Motor neuron (in vitro differentiated cells): ENCODE measurements at places on chromosomes 5 and 9. TPM values are rescaled to one million over a fixed set of nuclear protein-coding genes. Genes with fewer than 3 reads are reported as not detected.
A peak's percentile ranks its signal among the peaks of the same experiment; 100 is the strongest.

DNA sequence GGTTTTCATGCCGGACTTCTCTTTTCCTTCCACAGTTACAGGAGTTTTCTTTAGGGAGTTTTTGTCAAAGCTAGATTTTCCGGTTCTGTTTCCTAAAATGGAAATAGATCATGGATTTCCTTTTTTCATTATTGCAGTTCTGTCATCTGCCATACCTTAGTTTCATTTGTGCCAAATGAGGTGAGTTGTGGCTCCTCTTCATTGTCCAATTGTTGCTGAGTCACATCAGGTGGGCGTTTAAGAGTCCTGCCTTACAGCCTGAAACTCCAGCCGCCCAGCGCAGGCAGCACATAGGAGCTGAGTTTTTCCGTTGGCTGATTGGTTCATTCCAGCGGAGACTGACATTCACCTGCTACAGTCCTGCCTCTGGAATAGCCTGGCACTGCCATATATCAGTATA is 14.1 kb downstream of the SLC25A25 start:
- ATAC-seq = no peak

- peak; percentile 45 for ATAC-seq
Observed at GRCh38 chr5:73303148-73304079, 130.4 kb downstream of the TMEM174 start.

DNA sequence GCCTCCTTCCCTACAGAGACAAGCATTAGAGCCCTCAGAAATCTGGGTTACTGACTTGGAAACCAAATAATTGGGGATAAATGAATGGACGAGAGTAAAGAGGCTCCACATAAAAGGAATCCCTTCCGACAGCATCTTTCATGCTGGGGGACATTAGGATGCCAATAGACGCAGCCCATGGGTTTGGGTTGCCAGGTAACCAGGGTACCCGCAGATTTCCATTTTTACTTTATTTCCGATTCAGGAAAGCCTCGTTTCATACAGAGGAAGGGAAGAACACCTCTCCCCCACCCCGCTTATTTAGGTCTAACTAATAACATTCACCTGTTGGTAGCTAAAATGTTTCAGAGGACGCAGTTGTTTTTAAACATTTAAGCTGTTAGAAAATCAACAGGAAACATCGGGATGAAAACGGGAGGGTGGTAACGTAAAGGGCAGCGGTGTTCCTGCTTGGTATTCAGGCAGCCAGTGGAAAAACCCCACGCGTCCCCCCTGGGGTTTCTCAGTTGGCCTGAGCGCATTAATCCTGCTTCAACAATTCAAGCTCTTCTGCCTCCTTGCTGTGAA is 179.5 kb downstream of the YTHDC2 start:
- ATAC-seq = no peak

- ATAC-seq = no peak
Observed at GRCh38 chr5:179794575-179794974, 789 bp downstream of the LTC4S start.

- ATAC-seq = no peak
Observed at GRCh38 chr9:92245005-92245797, 48.3 kb downstream of the IARS1 start.

GRCh38 chr5:111551161-111551560 is 38.8 kb upstream of the STARD4 start:
- ATAC-seq = no peak

DNA sequence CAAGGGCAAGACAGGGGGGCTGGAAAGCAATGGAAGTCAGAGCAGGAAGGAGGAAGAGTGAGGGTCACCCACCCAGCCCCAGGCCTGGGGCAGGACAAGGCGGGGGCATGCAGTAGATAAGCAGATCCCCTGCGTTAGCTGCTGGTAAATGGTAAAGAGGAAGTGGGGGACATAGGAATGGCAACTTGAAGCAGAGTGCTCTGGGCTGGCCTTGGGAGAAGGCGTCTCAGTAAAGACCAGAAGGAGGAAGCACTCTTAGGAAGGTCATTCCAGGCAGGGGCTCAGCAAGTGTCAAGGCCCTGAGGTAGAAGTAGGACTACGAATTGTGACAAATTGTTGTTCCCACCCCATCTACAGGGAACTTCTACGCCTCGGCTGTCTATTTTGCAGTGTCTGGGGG is 15.1 kb downstream of the TCOF1 start:
- ATAC-seq = no peak

DNA sequence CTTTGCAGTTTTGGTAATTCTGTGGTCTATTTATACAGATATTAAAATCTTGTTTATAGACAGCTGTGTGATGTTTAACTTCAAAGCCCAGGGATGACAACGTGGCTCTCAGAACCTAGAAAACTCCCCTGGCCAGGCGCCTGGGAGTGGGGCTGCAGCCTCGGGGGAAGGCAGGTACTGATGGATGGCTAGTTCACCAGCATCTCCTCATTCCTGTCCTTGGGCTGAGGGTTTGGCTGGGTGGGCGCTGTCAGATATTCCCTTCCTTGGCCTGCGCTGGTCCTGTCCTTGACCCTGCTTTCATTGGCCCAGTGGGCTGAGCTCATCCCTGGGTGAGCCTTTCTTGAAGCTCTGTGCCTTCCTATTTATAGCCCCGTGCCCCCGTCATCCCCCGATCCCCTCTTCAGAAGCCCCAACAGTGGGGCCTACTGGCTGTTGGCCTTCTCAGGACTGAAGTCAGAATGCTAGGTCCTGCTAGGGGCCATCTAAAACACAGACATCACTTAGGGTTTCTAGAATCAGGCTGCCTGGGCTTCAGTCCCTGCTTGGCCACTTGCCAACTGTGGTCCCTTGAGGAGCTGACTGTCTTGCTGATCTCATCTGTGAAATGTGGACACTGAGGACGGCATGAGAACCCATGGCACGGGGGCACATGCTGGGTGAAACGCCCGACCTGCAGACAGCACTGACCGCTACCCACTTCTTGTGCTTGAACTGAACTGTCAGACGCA is 20.9 kb downstream of the SH3GLB2 start:
- ATAC-seq = peak; percentile 6

DNA sequence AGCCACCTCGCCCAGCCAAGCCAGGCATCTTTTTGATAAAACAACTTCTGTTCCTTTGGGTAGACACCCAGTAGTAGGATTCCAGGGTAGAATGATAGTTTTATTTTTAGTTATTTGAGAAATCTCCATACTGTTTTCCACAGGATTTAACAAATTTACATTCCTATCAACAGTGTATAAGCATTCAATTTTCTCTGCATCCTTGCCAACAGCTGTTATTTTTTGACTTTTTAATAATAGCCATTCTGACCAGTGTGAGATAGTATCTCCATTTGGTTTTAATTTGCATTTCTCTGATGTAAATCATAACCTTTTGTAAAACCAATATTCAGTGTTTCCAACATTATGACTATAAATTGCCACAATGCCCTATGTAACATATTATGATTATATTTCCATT is 28.2 kb upstream of the CCNB1 start:
- peak; percentile 44 for ATAC-seq

DNA sequence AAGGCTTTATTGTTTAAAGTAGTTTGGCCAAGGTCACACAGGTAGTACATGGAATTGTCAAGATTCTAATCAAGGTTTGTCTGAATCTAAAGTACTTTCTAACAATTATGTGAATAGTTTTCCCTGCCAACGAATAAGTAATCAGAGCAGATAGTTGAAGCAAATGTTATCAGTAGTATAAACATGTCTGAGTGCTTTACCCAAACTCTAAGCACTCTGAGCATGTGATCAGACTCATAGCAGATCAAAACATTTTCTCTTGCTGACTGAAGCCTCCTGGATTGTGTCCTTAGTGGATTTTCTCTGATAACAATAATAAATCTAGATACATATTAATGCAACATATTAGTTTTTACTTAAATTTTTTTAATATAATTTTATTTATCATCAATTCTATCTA is 995.0 kb downstream of the EFNA5 start:
- ATAC-seq = no peak

DNA sequence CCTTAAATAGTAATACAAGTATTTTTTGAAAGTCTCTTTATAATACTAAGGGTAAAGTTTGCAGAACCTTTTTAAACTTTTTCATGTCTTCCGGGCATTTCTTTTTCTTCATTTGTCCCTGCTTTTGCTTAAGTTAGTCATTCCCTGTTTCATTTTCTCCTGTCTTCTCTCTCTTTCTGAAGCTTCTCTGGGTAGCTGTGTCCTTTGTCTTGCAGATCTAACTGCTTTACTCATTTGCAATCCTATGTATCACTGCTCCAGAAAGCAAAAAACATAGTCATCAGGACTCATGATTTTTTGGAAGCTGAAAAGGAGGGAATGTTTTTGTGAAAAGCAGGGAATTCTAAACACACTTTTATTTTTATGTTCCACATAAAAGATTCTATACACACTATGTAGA is 301.7 kb downstream of the MRPS30 start:
- no peak for ATAC-seq

GRCh38 chr5:96601715-96602244 is 60.4 kb upstream of the CAST start:
- peak; percentile 66 for ATAC-seq

DNA sequence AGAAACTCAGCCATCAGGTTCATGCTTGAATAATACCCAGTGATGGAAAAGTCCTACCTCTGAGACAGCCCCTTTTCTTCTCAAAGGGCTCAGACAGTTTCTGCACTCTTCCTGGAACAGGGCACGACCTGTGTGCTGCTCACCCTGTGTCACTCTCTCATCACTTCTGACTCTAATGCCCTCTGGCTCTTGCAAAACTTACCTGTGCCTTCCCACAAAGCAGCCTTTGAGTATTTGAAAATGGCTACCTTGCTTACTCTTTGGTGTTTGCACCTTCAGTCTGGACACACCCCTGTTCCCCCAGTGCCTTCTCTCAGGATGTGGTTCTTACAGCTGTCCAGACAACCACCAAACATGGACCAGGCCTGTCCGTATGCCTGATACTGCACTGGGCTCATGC is 171.4 kb downstream of the GRIA1 start:
- ATAC-seq = no peak

GRCh38 chr5:160298189-160298588 is 14.2 kb downstream of the CCNJL start:
- no peak for ATAC-seq

- no peak for ATAC-seq
Observed at GRCh38 chr5:111367115-111367514, 142.9 kb downstream of the CAMK4 start.

DNA sequence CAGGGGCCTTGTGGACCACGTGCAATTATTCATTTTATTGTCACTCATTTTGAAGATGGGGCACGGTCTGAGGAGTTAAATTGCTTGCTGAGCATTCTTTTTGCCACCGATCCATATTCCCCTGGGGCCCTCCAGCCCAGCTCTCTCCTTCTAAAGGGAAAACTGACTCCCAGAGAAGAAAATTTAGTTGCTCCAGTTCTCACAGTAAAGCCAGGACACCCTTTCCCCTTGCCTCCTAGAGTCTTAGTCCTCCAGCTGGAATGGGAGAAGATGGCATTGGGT is 1.0 kb upstream of the PANK3 start:
- no peak for ATAC-seq

DNA sequence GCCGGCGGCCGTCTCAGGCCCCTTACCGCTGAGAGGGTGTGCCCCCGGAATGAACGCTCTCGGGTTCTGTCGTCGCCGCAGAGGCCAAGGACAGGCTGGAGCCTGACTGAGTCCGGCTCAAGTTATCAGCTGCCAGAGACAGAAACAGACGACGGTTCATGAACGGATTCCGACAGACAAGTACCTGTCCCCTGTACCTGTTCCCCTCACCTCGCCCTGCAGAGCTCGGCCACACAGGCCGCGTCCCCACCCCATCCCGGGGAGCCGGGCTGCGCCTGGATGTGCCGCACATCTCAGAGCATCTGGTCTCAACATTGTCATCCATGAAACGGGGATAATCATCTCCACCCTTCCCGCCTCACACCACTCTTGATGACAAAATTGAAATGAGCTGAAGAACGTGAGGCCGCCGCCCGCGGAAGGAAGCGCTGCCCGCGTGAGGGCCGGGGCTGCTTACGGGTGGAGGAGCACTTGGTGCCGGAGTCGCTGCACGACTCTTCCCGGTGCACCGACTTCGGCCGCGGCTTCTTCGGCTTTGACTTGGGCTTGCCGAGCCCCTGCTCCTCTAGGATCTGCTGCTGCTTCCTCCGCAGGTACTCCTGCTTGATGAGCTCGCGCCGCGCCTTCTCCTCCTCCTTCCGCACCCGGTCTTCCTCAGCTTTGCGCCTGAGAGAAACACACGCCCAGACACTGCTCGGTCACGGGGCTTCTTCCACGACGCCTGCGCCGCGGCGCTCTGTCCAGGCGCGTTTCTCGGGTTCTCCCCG is 89.2 kb downstream of the CAMSAP1 start:
- no peak for ATAC-seq

- no peak for ATAC-seq
Observed at GRCh38 chr5:9197881-9198260, 348.0 kb downstream of the SEMA5A start.

- peak; percentile 32 for ATAC-seq
Observed at GRCh38 chr5:168328814-168329213, 37.4 kb downstream of the WWC1 start.

- ATAC-seq = no peak
Observed at GRCh38 chr5:179195561-179196404, 135.6 kb downstream of the ZNF354C start.

DNA sequence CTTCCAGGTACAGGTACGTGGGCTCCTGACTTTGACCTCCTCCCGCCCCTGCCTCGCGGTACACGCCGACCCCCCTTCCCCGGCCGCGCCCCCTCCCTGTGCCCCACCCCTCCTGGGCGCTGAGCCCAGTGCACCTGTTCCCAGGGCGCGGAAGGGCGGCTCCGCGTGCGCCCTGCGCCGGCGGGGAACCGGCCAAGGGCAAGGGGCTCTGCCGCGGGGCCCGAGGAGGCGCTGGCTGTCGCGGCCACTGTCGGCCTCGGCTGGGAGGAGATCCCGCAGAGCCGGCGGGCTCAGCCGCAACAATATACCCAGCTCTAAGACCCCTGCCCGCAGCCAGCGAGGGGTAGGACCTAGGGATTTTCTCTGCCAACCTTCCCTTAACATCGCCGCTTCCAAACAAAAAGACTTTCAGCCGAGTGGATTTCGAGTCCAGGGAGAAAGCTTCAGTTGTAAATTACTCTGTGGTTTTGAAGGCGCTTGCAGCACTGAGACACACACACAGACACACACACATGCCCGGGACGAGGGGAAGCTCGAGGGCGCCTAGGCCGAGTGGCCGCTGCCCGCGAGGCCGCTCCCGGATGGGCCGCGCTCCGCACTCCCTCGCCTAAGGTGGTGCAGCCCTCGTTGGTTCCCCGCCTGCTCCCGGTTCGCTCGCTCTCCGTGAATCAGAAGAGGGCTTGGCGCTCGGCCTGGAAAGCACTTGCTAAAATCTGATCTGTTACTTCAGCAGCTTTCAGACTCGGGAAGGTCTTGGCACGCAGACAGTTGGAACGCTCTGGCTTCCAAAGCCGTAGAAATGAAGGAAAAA is 1.2 kb downstream of the FGF18 start:
- peak; percentile 2 for ATAC-seq

Gene CAMK2A
- total RNA-seq = 0.13 and 1.5 TPM in 2 replicates

Gene NIPAL4
- 0.36 and 0.46 TPM in 2 replicates for total RNA-seq

Gene ZNF367
- 10.7 and 10.9 TPM in 2 replicates for total RNA-seq

Gene OLFML2A
- total RNA-seq = 0.18 and 0.25 TPM in 2 replicates

Gene SV2C
- total RNA-seq = 0.34 and 0.38 TPM in 2 replicates

Gene ZFP2
- 0.54 and 0.61 TPM in 2 replicates for total RNA-seq

Gene NUTM2F
- not detected in 2 replicates for total RNA-seq

Gene ACOT12
- total RNA-seq = 0.27 TPM in 1 of 2 replicates, not detected in the other

Gene MYOT
- total RNA-seq = 0.22 and 1.1 TPM in 2 replicates

Gene RABL6
- 33.0 and 39.9 TPM in 2 replicates for total RNA-seq

Gene SLC4A9
- 0.89 TPM in 1 of 2 replicates, not detected in the other for total RNA-seq

Gene C5orf58
- total RNA-seq = 1.7 and 4.0 TPM in 2 replicates

Gene SPATA31A3
- 0.11 and 0.46 TPM in 2 replicates for total RNA-seq
